ENCODE measurements at places on chromosomes 5 and 9.
A peak's percentile ranks its signal among the peaks of the same experiment; 100 is the strongest.

- no peak for DNase-seq
These were observed 8.9 kb upstream of the IL17B start for GRCh38 chr5:149387982-149388381.

DNA sequence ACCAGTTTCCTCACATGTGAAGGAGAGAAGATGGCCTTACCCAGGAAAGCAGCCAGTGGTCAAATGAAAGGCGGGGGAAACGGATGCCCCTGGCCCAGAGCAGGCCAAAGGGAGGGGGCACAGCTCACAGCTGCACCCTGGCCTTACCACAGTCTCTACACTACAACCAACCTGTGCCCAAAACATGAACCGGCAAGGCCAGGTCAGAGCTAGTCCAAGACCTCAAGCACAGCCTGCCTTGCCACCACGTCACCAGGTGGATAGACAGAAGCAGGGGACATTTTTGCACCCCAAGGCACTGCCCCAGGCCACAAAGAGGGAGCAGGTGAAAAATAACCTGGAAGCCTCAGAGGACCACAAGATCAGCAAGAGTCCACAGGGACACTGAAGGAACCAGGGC, 4.5 kb downstream of the GRIN1 start:
- no peak for DNase-seq

GRCh38 chr5:93082981-93083380, 498.0 kb downstream of the NR2F1-AS1 start:
- no peak for DNase-seq

DNA sequence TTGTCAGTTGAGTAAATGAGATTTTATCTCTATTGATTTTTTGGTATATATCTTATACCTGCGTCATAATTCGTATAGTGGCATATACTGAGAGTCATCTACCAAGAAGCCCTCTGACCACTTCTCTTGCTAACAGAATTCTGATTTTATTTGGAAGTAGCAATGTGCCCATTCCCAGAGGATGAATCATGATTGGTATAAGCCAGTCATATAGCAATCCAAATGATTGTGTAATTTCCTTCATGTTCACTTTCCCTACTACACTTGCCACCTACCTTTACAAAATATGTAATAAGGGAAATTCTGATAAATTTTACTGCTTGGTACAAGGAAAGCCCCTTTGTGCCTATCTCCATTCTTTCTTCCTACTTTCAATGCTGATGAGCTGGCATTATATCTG, 16.1 kb upstream of the ZNF462 start:
- DNase-seq: no peak

- no peak for DNase-seq
These were observed 585.1 kb downstream of the DNAH5 start for GRCh38 chr5:13359344-13359743.

GRCh38 chr5:57209316-57210040, 35.6 kb downstream of the GPBP1 start:
- no peak for DNase-seq

DNA sequence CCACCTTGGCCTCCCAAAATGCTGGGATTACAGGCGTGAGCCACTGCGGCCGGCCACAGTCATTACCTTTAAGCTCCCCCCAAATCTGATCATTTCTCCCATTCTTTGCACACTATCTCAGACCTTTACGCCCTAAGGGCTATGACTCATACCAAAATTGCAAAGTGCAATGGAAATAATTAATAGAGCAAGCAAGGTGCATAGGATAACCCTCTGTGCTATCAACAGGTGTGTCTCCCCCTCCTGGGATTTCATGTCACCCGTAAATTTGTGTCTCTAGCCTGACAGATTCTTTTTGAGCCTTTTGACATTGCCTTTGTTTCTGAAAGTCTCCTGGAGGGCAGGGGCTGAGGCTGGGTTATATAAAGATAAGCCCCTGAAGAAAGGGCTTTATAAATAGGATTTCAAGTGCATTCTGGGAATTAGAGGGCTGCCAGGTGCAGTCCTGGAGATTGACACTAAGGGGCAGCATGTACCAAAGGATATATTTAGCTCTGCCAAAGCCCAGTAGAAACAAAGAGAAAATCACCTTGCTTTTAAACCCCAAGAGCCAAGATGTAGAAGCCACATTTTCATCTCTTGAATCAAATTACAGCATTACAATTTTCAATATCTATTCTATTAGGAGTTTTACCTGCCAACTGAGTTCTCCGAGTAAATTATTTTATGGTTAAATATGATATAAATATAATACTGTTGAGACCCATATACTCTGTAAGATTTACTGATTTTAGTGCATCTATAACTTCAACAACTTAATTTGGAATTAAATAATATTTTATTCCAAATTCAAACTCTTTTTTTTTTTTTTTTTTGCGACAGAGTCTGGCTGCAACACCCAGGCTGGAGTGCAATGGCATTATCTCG, 18.2 kb downstream of the S100Z start:
- DNase-seq: no peak

- no peak for DNase-seq
These were observed at the start of gene PCDHGA11 for GRCh38 chr5:141420855-141421488. PCDHGA11 (plus strand) TSS chr5:141421051; CDS start chr5:141421228, 177 bp downstream.

- no peak for DNase-seq
These were observed 161.2 kb upstream of the PITX1 start for GRCh38 chr5:135195270-135195608.

GRCh38 chr5:73282383-73282782, 109.4 kb downstream of the TMEM174 start:
- no peak for DNase-seq

DNA sequence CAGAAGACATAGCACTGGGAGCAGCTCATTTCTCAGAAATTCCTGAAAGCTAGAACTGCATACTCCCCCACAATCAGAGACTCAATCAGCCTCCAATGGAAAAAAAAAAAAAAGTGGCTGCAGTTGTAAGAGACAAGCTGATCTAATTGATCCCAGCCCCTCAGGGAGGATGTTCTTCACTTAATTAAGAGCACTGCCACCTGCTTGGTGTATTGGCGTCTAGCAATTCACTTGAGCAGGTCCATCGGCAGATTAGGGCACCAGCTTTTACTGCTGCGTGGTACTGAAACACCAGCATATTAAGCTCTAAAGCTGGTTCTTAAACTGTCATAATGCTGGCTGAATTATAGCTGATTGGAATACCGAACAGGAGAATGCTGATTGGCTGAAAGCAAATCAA, 1890.1 kb upstream of the WWC1 start:
- DNase-seq: no peak

GRCh38 chr5:36264202-36264760, 22.6 kb upstream of the NADK2 start:
- DNase-seq: no peak

GRCh38 chr9:89024727-89025126, 33.5 kb downstream of the S1PR3 start:
- DNase-seq: no peak

DNA sequence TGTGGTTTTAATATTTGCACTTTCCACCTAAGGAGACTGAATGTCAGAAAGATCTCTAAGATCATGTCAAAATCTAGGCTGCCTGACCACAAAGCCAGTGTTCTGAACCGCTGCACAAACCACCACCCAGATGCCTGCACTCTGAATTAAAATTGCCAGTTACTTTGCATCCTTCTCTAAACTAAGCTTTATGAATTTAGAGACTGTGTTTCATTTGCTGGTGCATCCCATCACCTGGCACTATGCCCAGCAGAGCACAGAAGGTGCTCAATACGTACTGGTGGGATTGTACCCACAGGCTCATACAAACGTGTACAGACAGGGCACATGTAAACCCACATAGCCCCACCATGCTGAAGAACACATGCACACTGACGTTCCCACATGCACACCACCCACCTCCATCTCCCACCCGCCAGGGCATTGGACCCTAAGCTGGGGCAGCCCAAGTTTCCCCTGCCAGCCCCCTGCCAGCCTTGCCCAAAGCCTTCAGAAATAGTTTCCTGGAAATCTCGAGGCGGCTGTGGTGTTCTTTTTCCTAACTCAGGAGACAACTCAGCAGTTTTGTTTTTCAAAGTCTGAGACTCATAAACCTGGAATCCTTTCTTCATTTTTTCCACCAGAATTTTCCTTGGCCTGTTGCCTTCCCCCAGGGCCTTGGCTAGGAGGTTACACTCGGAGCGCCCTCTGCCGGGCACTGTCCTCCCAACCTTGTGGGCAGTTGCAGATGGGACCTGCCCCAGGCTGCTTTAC, 9.6 kb upstream of the TRAF1 start:
- DNase-seq: peak; percentile 99

- no peak for DNase-seq
These were observed 13.7 kb downstream of the PITX1 start for GRCh38 chr5:135020111-135020895.

DNA sequence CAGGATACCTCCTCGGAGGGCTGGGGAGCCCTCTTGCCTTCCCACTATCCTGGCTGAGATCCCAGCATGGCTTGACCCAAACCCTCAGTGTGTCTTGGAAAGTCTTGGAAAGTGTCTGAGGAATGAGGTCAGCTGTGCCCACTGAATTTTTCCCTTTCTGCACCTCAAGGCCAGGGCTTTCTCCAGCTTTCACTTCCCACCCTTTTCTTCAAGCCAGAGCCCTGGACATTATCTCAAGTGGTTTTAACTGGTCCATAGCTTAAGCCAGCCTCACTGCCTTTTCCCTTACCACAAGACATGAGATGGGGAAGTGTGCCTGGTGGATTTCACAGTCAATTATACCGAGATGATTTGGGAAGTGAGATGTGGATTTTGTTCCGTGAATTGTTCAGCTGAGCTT, 35.7 kb upstream of the LHX2 start:
- no peak for DNase-seq

- DNase-seq: no peak
These were observed 68.4 kb downstream of the STK32A start for GRCh38 chr5:147303251-147303650.

DNA sequence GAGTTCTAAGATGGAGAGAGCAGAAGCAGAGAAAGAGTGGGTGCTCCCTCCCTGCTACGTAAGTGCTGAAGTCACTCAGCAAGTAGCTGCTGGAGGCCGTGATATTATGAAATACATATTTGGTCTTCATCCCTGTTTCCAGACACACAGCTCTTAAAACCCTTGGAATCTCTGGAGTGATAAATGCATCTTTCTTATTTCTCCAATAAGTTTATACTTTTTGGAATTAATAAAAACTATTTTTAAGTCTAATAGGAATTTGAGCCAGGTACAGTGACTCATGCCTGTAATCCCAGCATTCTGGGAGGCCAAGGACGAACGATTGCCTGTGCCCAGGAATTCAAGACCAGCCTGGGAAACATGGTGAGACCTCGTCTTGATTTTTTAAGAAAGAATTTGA, 60.6 kb downstream of the AUH start:
- no peak for DNase-seq

DNA sequence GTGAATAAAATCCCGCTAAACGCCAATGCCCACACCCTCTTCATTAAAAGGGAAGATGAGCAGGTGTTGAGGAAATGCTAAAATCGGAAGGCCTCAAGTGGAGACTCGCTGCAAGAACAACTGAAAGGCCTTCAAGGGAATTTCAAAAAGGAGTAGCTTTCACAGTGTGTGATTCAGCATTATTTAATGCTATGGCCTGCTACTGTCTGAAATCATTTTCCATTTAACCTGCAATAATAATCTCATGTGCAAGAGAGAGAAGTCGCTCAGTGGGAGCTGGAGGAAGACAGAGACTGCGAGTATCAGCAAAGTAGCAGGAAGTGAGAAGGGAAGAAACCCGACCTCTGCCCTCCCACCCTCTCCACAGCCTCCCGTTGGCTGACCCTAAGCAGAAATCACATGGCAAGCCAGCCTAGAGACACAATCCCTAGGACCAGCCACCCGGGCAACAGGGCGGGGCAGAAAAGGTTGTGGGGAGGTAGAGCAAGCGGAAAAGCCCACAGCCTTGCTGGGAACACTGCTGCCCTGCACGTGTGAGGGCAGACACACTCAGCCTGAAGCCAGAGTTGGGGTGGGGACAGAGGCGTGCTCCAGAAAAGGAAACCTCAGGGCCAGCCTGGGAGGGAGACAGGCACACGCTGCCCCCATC, 39.9 kb upstream of the CTSL start:
- DNase-seq: peak; percentile 81

DNA sequence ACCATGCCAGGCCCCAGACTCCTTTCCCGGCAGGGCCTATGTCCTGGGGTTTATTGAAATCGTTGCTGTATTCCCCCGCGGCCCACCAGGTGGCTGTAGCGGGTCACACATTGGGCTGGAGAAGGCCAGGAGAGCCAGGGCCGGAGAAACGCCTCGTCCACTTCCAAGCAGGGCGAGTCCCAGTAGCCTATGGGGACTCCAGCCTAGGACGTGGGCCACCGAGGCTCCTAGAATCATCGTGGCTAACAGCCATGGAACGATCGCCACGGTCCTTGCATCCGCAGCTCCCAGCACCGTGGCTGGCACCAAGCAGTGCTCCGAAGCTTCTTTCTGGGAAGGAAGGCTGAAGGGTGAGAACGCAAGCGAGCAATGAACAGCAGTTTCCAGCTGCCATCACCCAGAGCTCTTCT, 87.7 kb downstream of the ENTREP1 start:
- DNase-seq: peak; percentile 88

DNA sequence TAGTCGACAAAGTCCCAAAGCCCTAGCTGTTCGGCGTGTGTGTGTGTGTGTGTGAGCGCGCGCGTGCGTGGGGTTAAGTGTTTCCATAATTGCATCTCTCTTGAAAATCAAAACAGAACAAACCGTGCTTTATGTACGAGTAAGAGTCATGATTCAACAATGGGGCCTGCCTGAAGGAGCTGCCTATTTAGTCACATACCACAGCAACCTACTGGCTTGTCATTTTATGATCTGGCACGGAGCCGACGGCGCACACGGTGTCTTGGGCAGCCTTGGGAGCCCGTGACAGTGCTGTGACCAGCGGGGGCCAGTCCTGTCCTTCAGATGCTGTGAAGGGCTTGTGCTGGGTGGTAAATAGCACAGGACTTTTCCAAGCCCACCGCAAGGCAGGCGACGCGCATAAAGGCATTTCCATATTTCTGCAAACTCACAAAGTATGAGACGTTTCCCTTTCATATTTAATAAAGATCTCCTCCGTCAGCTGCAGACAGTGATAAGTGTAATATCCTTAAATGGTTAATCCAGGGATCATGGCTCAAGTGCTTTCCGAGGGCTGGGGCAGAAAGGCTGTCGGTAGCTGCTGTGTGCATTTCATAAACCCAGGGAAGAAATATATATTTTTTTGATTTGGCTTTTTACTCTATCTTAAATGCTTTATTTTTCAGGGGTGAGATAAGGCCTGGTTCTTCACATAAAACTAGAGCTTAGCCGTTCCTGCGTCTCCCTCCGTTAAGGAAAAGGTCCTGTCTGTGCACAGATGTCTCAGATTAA, 270.2 kb upstream of the IRX1 start:
- no peak for DNase-seq

GRCh38 chr5:61964201-61964600, 341.8 kb upstream of the KIF2A start:
- DNase-seq: no peak

- no peak for DNase-seq
These were observed 6.9 kb upstream of the CCIN start for GRCh38 chr9:36162211-36162738.

DNA sequence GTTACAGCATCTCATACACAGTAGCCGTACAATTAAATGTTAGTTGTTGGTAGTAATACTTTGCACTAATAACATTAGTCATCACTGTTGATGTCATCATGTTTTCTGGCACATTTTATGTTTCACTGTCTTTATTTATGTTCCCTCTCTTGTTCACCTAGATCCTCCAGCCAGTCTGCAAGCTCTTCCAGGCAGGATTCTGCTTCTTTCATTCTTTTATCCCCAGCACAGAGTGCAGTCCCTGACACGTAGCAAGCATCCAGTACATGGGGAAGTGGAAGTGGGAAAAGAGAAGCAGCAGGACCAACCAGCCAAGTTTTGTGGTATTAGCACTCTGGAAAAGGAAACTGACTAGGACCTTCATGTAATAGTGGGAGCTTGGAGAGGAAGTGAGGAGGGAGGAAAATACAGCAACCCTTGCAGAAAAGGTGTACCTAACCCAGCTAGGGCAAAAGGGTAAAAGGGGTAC, 89.7 kb upstream of the SLC44A1 start:
- no peak for DNase-seq

Measured in aorta (tissue), 5 donors.